ENCODE measurements at places on chromosomes 6 and 20.

DNA sequence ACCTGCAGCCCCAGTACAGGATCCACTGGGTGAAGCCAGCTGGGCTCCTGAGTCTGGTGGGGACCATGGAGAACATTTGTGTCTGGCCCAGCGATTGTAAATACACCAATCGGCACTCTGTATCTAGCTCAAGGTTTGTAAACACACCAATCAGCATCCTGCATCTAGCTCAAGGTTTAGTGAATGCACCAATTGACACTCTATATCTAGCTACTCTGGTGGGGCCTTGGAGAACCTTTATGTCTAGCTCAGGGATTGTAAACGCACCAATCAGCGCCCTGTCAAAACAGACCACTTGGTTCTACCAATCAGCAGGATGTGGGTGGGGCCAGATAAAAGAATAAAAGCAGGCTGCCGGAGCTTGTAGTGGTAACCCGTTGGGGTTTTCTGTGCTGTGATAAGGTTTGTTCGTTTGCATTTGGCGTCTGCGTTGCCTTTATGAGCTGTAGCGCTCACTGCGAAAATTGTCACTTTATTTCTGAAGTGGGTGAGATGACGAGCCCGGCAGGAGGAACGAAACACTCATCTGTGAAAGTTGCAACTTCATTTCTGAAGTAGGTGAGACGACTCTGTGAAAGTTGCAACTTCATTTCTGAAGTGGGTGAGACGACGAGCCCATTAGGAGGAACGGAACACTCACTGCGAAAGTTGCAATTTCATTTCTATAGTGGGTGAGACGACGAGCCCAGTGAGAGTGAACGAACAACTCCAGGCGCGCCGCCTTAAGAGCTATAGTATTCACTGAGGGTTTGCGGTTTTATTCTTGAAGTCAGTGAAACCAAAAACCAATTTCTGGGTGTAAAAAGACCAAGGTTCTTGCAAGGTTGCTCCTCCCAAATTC is 31.1 kb downstream of the SERPINB6 start:
- DNase-seq = no peak

- DNase-seq = no peak
Observed at GRCh38 chr20:47748823-47749222, 36.5 kb downstream of the SULF2 start.

- DNase-seq = no peak
Observed at GRCh38 chr20:32010666-32011065, 428 bp downstream of the CCM2L start.

- no peak for DNase-seq
Observed at GRCh38 chr6:28137505-28137981, 4.1 kb upstream of the ZKSCAN8 start.

DNA sequence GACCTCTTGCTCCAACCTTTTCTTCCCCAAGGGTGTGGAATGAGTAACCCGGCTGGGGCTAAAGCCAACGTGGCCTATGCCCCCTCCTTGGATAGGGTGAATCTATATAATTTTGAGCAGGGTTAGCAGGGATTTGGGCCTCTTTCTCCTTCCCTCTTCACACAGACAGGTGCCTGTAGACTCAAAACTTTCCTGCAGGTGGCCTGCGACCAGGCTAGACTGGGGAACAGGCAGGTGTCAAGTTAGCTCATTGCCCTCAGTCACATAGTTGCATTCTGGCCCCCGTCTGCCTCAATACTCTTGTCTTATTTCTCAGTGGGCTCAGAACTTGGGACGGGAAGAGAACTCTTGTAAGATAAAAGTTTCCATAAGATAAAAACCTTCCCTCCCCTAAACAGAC is 243.0 kb downstream of the ATXN1 start:
- DNase-seq = no peak

- no peak for DNase-seq
Observed at GRCh38 chr6:147508866-147509608, 547 bp downstream of the SAMD5 start.

GRCh38 chr6:82902290-82902689 is 163.4 kb downstream of the UBE3D start:
- DNase-seq = no peak

- DNase-seq = no peak
Observed at GRCh38 chr6:168318090-168318489, 1.5 kb downstream of the DACT2 start.

GRCh38 chr20:48354320-48354876 is 473.4 kb downstream of the PREX1 start:
- no peak for DNase-seq

GRCh38 chr6:73460056-73460455 is 1.5 kb upstream of the MTO1 start:
- DNase-seq = no peak

- DNase-seq = no peak
Observed at GRCh38 chr20:15619341-15619740, 953.9 kb downstream of the KIF16B start.

DNA sequence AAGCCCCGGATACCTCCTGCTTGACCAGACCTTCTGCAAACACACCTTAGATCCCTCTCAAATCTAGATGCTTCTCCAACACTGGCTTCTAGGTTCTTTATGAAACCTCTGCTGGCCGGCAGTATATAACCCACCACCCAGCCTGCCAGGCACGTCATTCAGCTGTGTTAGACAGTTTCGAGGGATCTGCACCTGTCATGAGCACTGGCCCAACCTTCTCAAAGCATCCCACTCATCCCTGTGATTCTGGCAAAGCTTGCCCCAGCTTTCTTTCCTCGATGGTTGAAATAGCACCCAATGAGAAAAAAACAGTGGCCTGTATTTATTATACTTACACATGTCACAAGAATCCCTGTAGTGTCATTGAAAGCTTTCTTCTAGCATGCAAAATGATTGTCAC is 157.8 kb downstream of the MTHFD1L start:
- DNase-seq = no peak

DNA sequence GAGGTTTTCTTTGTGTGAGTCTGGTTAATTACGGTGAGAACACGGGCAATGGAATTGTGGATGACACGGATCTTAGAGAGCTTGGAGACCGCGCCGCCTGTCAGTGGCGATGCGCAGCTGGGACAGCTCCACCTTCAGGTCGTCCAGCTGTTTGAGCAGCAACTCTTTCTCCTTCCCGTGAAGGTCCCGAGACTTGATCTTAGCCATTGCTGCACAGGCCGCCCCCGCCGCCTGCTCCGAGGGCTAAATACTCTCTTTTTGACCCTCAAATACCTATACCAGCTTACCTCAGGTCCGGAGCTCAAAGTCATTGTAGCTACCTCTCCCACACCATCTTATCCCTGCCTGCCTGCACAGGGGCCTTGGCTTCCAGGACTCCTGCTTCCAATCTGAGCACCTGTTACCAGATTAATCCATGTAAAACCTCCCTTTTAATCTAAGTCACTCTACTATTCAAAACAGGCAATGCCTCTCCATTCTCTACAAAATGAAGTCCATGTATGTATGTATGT is 100.2 kb downstream of the PREP start:
- DNase-seq = no peak

- DNase-seq = no peak
Observed at GRCh38 chr20:14727485-14728150, 390.2 kb upstream of the FLRT3 start.

GRCh38 chr20:16612706-16613105 is 39.5 kb upstream of the KIF16B start:
- DNase-seq = no peak

GRCh38 chr20:2000285-2000684 is 6.4 kb upstream of the PDYN start:
- no peak for DNase-seq

GRCh38 chr6:53513519-53513966 is 31.4 kb downstream of the GCLC start:
- DNase-seq = no peak

DNA sequence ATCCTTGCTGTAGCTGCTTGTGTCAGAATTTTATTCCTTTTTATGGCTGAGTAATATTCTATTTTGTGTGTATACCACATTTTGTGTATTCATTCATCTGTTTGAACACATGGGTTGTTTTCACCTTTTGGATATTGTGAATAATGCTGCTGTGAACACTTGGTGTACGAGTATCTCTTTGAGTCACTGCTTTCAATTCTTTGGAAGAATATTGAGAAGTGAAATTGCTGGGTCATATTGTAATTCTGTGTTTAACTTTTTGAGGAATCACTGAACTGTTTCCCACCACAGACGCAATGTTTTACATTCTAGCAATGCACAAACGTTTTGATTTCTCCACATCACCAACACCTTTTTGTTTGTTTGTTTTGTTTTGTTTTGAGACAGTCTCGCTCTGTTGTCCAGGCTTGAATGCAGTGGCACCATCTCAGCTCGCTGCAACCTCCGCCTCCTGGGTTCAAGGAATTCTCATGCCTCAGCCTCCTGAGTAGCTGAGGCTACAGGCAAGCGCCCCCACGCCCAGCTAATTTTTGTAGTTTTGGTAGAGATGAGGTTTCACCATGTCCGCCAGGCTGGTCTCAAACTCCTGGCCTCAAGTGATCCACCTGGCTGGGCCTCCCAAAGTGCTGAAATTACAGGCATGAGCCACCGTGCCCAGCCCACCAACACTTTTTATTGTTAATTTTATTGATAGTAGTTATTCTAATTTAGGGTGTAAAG is 21.7 kb downstream of the CPXM1 start:
- DNase-seq = no peak

- DNase-seq = peak; percentile 17
Observed at GRCh38 chr20:43824309-43825050, 90.2 kb upstream of the TOX2 start.

DNA sequence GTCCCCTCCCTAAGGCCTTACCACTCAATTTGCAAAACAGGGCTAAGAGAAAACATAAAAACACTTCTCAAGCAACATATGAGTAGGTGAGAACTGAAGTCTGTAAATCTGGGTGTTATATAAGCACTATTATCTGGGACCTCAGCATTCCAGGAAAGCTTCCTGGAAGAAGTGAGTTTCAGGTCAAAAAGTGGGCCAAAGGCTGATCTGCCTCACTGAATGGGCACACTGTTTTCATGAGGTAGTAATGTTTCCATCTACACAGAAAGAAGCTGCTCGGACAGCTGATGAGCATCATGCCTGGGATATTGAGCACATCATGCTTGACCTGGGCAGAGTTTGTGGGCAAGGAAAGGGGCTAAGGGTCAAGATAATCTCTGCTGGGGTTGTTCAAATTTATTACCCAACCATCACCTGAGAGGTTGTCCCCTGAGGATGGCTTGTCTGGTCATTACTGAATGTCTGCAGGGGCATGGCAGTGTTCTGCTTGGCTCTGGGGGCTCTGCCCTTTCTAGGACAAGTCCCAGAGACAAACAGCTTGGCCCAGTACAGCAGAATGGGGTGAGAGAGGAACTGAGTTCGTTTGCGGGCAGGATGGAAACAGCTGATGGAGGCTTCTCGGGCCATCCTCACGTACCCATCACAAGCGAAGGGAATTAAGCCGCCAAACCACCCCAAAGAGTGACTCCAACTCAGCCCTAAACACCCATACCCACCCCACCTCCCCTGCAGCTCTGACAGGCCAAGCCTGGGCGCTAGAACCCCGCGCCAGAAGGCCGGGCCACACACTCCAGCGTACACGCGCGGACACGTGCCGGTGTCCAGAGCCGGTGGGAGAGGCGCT is 1.2 kb upstream of the SYNJ2 start:
- DNase-seq = no peak

GRCh38 chr6:24766680-24767462 is 7.9 kb upstream of the GMNN start:
- no peak for DNase-seq

- DNase-seq = no peak
Observed at GRCh38 chr6:151349651-151350270, 41.6 kb downstream of the ZBTB2 start.

DNA sequence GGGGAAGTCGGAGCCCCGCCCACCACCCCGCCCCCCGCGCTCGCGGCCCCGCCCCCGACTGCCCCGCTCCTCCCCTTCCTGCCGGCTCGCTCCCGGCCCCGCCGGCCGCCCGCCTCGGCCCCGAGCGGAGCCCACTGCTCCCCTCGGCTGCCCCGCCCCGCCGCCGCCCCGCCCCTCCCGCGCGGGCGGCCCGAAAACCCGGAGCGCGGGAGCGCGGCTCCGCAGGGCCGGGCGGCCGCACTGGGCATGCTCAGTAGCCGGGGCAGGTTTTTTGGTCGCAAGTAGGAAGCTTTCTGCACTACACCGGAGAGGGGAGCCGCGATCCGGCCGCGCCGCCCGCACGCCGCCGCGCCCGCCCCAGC is at the start of gene CDYL:
Gene CDYL, plus strand, starts transcription at position 274 of the 362 bp plus-strand sequence. CDS start 380 bp downstream, outside the sequence.
- no peak for DNase-seq

- DNase-seq = no peak
Observed at GRCh38 chr6:53049415-53049814, 15.8 kb upstream of the FBXO9 start.

DNA sequence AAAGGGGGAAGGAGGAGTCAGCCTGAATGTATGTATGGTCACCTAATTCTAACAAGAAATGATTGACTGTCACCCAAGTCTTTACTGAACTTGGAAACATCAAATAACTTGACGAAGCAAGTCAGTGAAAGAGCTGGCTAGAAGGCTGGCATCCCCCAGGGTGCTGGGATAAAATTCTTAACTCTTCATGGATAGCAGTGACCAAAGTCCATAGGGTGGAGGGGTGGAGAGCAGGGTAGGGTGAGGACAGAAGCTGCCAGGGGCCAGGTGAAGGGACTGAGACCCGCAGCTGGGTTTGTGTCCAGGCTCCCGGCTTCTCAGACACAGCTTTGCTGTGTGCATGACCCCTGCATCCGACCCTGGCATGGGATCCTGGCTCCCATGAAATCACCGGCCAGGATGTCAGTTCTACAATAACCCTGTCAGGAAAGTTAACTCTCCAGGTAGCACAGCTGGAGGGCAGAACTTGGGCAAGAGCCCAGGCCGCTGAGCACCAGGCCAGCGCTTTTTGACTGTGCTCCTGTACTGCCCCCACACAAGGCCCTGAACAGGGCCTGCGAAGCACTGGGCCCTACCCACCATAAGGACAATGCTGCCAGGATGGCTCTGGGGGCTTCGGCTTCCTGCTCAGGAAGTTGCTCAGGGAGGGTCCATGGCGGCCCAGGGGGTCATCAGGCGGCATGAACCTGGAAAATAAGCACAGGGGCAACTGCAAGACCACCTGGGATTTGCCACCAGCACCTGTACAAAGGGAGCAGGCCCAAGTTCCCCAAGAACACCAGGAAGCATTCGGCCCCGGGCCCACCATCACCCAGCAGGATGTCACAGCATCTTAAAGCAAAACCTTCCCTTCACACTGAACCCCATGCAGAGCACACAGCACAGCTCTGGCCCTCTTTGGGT is 32.5 kb downstream of the ZC3H12D start:
- DNase-seq = no peak

GRCh38 chr6:132446141-132446854 is 45.0 kb upstream of the MOXD1 start:
- no peak for DNase-seq

DNA sequence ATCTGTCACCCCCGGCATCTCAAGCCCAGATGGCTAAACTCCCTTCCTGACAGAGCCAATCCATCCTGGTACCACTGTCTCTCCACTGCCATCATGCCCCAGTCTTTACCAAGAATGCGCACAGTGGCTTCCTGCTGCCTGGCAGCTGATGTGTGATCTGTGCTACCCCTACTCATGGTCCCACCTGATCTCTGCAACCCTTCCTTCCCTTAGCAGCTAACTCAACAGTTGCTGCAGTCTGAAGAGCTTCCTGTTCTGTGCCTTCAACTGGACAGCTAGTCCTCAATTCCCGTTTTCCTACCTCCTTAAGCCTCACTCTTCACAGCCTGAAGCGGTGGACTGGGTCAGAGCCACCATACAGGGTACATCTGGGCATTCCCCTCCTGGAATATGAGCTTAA is 7.6 kb upstream of the FAM83C start:
- DNase-seq = no peak

- no peak for DNase-seq
Observed at GRCh38 chr6:21524201-21524600, 69.3 kb upstream of the SOX4 start.

GRCh38 chr6:28152531-28152930 is 10.8 kb downstream of the ZKSCAN8 start:
- no peak for DNase-seq

- DNase-seq = no peak
Observed at GRCh38 chr20:40168981-40169620, 519.9 kb downstream of the MAFB start.

Measured in cerebellar nuclear complex (tissue), 1 donor.